ENCODE measurements at places on chromosomes 16 and 17. TPM values are rescaled to one million over a fixed set of nuclear protein-coding genes. Genes with fewer than 3 reads are reported as not detected.
A peak's percentile ranks its signal among the peaks of the same experiment; 100 is the strongest.

GRCh38 chr17:38605841-38606645 is at the start of gene SRCIN1:
TSS of gene SRCIN1 (minus strand) at chr17:38605952. CDS start at chr17:38605705, 247 bp downstream.
- peak; percentile 32 for DNase-seq

GRCh38 chr17:79965806-79966205 is 69.9 kb downstream of the TBC1D16 start:
- DNase-seq = no peak

DNA sequence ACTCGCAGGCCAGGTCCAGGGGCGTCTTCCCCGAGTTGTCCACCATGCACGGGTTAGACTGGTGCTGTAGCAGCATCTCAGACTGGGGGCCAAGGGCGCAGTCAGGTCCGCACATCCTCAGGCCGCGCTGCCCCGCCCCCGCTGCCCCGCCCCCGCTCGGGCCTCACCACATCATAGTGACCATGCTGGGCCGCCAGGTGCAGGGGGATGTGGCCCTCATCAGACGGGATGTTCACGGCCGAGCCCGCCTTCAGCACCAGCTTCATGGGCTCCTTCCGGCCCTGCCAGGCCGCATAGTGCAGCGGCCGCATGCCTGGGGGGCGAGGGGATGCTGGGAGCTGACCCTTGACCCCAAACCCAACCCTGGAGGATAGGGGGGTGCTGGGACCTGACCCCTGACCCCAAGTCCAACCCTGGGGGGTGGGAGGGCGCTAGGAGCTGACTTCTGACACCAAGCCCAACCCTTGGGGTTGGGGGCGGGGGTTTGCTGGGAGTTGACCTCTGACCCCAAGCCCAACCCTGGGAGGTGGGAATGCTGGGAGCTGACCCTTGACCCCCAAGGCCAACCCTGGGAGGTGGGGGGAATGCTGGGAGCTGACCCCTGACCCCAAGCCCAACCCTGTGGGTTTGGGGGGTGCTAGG is 7.0 kb downstream of the CASKIN1 start:
- no peak for DNase-seq

DNA sequence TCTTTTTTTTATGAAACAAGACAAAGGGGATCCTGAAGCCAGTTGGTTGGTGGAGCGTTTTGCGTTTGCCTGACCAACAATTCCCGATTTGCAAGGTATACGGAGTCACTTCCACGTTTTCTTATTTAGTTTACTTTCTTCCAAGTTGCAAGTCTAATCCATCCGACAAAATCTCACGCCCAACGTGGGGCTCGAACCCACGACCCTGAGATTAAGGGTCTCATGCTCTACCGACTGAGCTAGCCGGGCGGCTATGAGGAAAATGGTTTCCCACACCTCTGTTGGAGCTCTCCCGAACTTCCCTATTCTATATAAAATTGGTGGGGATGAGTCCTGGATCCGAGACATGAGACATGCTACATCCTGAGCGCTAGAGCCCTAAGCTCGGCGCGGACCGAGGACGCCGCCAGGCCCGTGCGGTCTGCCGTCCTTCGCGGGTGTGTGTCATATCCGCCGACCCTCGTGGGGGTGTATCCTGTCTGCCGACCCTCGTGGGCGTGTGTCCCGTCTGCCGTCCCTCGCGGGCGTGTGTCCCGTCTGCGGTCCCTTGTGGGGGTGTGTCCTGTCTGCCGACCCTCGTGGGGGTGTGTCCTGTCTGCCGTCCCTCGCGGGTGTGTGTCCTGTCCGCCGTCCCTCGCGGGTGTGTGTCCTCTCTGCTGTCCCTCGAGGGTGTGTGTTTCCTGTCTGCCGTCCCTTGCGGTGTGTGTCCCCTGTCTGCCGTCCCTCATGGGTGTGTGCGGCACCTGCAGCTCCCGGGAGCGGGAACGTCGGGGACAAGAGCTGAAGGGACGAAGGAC is 22.6 kb downstream of the ZNF213 start:
- peak; percentile 98 for DNase-seq

GRCh38 chr17:17732444-17732843 is 51.2 kb downstream of the RAI1 start:
- no peak for DNase-seq

DNA sequence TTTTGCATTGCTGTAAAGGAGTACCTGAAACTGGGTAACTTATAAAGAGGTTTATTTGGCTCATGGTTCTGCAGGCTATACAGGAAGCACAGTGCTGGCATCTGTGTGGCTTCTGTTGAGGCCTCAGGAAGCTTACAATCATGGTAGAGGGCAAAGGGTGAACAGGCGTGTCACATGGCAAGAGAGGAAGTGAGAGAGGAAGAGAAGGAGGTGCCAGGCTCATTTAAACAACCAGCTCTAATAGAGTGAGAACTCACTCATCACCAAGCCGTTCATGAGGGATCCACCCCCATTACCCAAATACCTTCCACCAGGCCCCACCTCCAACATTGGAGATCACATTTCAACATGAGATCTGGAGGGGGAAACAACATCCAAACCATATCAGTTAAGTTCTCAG is 16.4 kb upstream of the CLEC19A start:
- DNase-seq = no peak

DNA sequence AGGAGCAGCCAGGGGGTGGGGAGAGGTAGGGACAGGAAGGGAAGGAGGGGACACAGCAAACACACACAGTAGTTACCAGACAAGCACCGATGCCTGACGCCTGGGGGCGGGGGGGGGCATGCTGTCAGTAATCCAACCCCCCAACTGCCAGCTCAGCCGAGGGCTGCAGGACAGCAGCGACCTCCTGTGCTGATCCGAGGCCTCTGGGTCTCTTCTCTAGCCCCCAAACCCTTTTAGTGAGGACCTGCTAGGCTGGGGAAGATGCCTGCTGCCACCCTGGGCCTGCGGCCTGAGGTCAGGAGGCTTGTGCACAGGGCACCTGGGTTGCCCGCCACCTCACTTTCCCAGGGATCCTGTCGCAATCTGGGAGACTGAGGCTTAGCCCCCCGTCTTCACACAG is 11.6 kb downstream of the FLOT2 start:
- DNase-seq = no peak

- peak; percentile 99 for DNase-seq
Observed at GRCh38 chr17:40314584-40314956, 5.6 kb downstream of the RARA start.

DNA sequence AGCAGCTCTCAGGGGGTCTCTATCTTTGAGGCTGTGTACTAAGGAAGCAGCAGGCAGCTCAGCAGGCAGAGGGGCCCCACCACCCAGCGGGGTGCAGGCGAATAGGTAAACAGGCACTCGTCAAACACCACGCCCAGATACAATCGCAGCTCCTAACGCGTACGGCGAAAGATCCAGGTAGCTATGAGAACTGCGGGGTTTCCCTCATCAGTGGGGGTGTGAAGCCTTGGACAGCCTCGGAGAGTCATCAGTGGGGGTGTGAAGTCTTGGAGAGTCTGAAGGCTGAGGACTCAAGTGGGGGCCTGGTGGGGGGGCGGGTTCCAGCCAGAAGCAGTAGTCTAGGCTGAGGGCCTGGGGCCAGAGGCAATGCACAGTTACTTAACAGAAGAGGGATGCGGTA is 69.0 kb downstream of the RTN4RL1 start:
- DNase-seq = no peak

DNA sequence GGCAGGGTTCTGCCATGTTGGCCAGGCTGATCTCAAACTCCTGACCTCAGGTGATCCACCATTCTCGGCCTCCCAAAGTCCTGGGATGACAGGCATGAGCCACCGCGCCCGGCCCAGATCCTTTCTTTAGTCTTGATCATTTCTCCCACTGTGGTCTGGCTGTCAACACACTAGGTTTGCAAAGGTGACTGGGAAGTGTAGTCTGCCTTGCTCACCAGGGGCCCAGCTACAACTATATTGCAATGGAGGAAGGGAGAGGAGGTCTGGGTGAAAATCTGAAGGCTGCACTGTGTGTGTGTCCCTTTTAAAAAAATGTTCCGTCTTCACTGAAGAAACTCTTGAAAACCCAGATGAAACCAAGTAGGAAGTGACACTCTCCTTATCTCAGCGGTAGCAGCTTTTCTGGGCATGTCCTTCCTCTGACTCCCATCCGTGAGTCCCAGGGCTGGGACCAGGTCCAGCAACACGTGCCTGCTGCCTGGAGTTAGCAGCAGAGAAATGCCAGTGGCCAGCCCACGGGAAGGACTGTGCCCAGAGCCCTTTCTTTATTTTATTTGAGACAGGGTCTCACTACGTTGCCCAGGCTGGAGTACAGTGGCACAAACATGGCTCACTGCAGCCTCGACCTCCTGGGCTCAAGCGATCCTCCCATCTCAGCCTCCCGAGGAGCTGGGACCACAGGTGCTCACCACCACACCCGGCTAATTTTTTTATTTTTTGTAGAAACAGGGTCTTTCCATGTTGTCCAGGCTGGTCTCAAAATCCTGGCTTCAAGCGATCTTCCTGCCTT is 17.8 kb upstream of the KIF19 start:
- peak; percentile 69 for DNase-seq

GRCh38 chr17:76270770-76271668 is 5.9 kb downstream of the UBALD2 start:
- no peak for DNase-seq

DNA sequence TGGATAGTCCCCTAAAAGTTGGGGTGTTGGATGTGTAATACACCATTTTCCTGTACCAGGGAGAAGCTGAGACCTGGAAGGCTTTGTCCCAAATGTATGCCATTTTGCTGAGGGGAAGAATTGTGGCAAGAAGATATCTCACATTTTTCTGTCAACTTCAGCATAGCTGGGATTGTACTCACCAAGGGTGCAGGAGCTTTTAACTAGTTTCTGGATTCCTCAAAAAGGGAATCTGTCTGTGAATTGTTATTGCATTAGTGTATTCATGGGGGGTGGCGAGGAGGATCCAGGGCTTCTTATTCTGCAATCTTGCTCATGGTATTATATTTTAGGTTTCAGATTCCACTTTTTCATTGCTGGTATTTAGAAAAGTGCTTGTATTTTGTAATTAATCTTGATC is 208.2 kb upstream of the MYOCD start:
- no peak for DNase-seq

GRCh38 chr17:34764716-34765115 is 185.3 kb downstream of the TMEM132E start:
- DNase-seq = no peak

- no peak for DNase-seq
Observed at GRCh38 chr16:86374603-86375130, 135.7 kb upstream of the FOXF1 start.

DNA sequence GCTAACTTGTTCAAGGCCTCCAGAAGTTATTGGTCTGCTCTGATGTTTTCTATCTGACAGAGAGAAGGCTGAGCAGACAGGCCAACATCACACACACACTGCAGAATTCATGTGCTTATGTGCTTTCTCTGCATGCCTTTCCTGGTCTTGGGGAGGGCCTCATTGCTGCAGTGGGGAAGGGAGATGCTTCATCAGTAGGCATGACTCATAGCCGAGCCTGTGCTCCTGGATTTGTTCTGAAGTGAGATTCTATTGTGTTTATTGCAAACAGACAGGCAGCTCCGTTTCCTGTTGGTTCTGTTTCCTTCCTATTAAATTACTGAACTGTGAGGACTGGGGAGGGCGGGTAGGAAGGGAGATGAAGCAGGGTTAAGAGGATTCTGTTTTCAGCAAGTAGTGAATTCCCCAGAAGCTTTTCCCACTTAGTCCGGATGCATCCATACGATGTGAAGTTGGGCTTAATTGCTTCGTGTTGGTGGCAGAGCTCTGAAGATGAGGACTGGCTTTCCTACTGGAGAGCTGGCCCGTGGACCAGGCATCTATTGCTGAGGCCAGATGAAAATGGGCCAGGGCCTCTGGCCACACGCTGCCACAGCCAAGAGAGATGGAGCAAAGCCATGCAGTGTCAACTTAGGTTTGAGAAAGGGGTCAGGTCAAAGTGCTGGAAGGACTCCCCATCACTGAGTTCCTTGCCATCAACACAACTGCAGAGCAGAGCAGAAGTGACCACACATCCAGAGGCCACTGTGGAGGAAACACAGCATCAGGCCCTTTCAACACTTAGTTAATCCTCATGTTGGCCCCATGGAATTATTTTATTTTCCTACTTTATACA is 179.3 kb downstream of the UTP18 start:
- peak; percentile 90 for DNase-seq

- DNase-seq = no peak
Observed at GRCh38 chr17:83064021-83064731, 15.2 kb upstream of the METRNL start.

DNA sequence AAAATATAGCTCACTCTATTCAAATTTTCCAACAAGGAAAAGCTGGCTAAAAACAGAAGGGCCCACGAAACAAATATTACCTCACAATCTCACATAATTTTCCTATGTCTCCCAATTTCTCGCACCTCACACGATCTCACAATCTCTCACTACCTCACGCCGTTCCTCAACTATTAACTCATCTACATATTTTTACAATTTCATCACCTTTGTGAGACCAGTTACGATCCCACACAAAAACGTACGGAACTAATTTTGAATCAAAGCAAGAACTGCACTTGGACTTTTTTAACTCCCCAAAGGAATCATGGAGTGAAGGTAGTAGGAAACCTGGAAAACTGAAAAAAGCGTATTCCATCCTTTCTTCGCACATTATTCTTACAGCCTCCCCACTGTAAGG is 1.1 kb downstream of the CBX1 start:
- DNase-seq = no peak

DNA sequence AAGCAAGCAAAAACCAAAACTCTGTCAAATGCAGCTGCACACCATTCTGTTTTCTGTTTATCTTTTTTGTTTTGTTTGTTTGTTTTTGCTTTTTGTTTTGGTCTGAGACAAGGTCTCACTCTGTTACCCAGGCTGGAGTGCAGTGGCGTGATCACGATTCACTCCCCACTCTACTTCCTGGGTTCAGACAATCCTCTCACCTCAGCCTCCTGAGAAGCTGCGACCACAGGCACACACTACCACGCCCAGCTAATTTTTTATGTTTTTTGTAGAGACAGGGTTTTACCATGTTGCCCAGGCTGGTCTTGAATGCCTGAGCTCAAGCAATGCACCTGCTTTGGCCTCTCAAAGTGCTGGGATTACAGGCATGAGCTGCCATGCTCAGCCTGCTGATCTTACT is 19.3 kb upstream of the SLFN13 start:
- DNase-seq = no peak

TM4SF5 gene
- total RNA-seq = not detected

FCSK gene
- total RNA-seq = 13.8 TPM

PYCARD gene
- not detected for total RNA-seq

GPR179 gene
- total RNA-seq = not detected

ERN1 gene
- 2.1 TPM for total RNA-seq

NLGN2 gene
- total RNA-seq = 12.3 TPM

DPEP1 gene
- 1.2 TPM for total RNA-seq

KRTAP2-2 gene
- not detected for total RNA-seq

STARD3 gene
- 42.9 TPM for total RNA-seq

TBC1D3K gene
- not detected for total RNA-seq

PNMT gene
- not detected for total RNA-seq

ERN2 gene
- not detected for total RNA-seq

All from A172 (cell line).